Chondrocyte (in vitro differentiated cells): ENCODE measurements at places on chromosomes 11 and 22. TPM values are rescaled to one million over a fixed set of nuclear protein-coding genes. Genes with fewer than 3 reads are reported as not detected.
A peak's percentile ranks its signal among the peaks of the same experiment; 100 is the strongest.

The RIMBP3B gene
- 0.15 to 0.67 TPM (median 0.27 TPM) in 3 replicates for total RNA-seq

The DUSP8 gene
- 6.9 to 12.6 TPM (median 12.1 TPM) in 3 replicates for total RNA-seq

The OR4A16 gene
- not detected in 3 replicates for total RNA-seq

The KLHL35 gene
- total RNA-seq = 6.3 to 12.5 TPM (median 10.1 TPM) in 3 replicates

The ANGPTL5 gene
- total RNA-seq = 4.0 TPM in 1 of 3 replicates, not detected in the others

The RHBDD3 gene
- total RNA-seq = 29.5 to 37.6 TPM (median 30.9 TPM) in 3 replicates

The PLA2G6 gene
- 16.3 to 30.2 TPM (median 21.0 TPM) in 3 replicates for total RNA-seq

GRCh38 chr22:38271927-38272372 is 860 bp downstream of the TMEM184B start:
- peaks cover 61% of the 10 kb centered on the region for H3K4me1 ChIP-seq
- H3K27ac ChIP-seq = peak overlapping the region; percentile 89
- H3K4me3 ChIP-seq = peak overlapping the region; percentile 86
- no peaks in the 10 kb centered on the region for H3K36me3 ChIP-seq
- no peak for DNase-seq
- no peaks in the 10 kb centered on the region for H3K27me3 ChIP-seq

GRCh38 chr11:124327775-124328174 is 7.8 kb upstream of the OR8D2 start:
- H3K27ac ChIP-seq = no peak overlapping the region
- DNase-seq = no peak
- no peak overlapping the region for H3K4me3 ChIP-seq

- DNase-seq = no peak
- peaks cover 3% of the 10 kb centered on the region for H3K36me3 ChIP-seq
- H3K27ac ChIP-seq = no peak overlapping the region
- H3K4me1 ChIP-seq = no peaks in the 10 kb centered on the region
- no peak overlapping the region for H3K4me3 ChIP-seq
- H3K27me3 ChIP-seq = no peaks in the 10 kb centered on the region
These were observed 30.8 kb downstream of the TRMU start for GRCh38 chr22:46366327-46366731.

DNA sequence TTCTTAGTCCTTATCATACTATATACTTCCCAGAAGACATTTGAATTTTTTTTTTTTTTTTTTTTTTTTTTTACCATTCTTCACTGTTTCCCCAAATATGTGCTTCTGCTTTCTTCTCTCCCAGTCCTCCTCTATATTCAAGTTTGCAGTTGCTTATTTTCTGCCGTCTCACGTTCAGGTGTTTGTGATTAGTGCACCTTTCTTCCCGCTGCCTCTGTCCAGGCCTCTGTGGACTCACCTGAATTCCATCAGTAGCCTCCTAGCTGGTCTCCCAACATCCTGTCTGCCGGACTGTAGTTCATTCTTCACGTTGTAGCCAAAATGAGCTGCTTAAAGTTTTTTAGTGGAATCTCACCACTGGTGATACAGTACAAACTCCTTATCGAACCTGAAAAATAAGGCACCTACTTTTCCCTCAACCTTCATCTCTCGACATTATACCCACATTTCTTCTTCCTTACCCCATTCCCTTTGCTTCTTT is 795 bp upstream of the MSANTD4 start:
- peaks cover 38% of the 10 kb centered on the region for H3K4me1 ChIP-seq
- H3K36me3 ChIP-seq = peaks cover 3% of the 10 kb centered on the region
- peak overlapping the region; percentile 93 for H3K4me3 ChIP-seq
- DNase-seq = no peak
- H3K27ac ChIP-seq = peak overlapping the region; percentile 93

DNA sequence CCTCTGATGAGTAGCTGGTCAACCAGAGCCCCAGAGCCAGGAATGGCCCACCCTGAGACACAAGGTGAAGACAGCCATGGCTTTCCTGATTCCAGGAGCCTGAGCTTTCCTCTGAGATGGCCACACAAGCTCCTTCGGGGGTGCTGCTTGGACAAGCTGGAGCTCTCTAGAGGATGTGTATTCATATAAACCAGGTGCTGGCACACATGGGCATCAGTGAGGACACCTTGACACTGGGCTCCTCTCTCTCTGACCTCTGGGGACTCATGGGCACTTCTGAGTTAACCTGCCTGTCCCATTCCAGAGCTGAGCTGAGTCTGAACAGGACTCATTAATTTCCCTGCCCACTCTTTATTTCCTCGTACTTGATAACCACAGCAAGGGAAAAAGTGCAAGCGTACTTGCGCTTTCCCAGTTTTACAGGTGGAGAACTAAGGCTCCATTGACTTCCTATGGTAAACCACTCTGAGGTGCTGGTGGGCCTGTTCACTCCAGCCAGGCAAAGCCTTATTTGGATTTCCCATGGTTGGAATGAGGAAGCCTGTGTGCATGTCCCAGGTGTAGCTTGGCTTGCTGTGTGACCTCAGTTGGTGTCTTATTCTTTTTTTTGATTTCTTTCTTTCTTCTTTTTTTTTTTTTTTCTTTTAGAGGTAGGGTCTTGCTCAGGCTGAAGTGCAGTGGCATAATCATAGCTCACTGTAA is 25.4 kb downstream of the INSC start:
- H3K4me3 ChIP-seq = no peak overlapping the region
- no peak overlapping the region for H3K27ac ChIP-seq
- no peaks in the 10 kb centered on the region for H3K4me1 ChIP-seq
- no peak for DNase-seq
- H3K27me3 ChIP-seq = peaks cover 3% of the 10 kb centered on the region

GRCh38 chr11:119421351-119421750 is 1.6 kb downstream of the THY1 start:
- peaks cover 66% of the 10 kb centered on the region for H3K4me1 ChIP-seq
- peaks cover 12% of the 10 kb centered on the region for H3K36me3 ChIP-seq
- DNase-seq = no peak
- peak overlapping the region; percentile 99 for H3K4me3 ChIP-seq

GRCh38 chr11:95443386-95443785 is 212.4 kb upstream of the SESN3 start:
- H3K4me1 ChIP-seq = no peaks in the 10 kb centered on the region
- H3K36me3 ChIP-seq = no peaks in the 10 kb centered on the region
- H3K4me3 ChIP-seq = no peak overlapping the region
- H3K27ac ChIP-seq = no peak overlapping the region
- no peaks in the 10 kb centered on the region for H3K27me3 ChIP-seq
